Activated T-helper 2 cell treated with anti-CD3 and anti-CD28 coated beads, Interferon-gamma antibody, Interleukin-2, Interleukin-4, amounts not matched to agents 10 μg/mL and 5 μg/mL and 100 μg/mL, durations not matched to agents 14 hours and 24 hours and 36 hours (primary cell): ENCODE measurements at places on chromosomes 6 and 20.

GRCh38 chr20:31674895-31675827 lies 37.4 kb downstream of the COX4I2 start:
- DNase-seq: peak; percentile 62

DNA sequence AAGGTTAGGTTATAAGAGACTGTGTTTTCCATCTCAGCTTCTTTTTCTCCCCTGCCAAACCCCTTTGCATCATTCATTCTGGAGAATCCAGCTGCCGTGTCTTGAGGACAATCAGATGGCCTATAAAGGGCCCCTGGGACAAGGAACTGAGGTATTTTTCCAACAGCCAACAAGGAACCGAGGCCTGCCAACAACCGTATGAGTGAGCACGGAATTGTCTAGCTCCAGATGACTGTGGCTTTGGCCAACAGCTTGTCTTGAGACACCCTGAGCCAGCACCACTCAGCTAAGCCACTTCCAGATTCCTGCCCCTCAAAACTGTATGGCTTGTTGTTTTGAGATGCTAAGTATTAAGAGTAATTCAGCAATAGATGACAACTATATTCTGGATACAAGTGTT lies 433.7 kb upstream of the HSF2 start:
- DNase-seq: no peak

DNA sequence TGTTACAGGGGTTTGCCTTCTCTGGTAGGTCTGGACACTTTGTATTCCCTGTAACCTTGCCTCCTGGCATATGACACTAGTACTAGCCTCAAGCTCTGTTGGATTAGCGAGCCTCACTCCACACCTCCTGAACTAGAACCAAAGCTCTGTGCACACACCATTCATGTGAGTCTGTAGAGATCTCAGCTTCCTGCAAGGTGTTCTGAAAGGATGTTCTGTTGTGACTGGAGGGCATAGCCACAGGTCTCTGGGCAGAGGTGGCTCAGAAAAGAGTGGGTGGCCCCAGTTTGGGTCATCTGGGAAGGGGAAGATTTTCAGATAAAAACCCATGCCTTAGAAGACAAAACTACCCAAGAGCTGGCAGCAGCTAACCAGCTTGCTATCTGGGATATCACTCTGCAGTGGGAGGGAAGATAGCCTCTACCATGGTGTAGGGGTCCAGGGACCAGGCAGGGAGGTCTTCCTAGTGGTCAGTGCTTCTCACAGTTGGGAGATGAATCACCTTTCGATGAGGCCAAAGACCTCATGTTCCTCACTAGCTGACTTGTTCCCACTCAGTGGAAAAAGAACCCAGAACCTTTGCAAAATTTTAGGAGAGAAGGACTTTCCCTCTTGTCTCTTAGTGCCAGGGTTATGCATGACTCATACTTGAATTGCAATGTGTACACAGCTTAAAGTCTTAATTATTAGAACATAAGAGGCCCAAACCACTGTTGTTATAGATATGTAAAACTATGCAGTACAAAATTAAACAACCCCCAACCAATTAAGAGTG lies 41.4 kb downstream of the HLA-F start:
- DNase-seq: no peak

- DNase-seq: no peak
Measured at GRCh38 chr20:40591536-40591935, 97.5 kb downstream of the MAFB start.

GRCh38 chr6:40755046-40755681 lies 168.0 kb upstream of the LRFN2 start:
- no peak for DNase-seq

GRCh38 chr6:32703347-32703746 lies 36.9 kb upstream of the HLA-DQB1 start:
- no peak for DNase-seq

DNA sequence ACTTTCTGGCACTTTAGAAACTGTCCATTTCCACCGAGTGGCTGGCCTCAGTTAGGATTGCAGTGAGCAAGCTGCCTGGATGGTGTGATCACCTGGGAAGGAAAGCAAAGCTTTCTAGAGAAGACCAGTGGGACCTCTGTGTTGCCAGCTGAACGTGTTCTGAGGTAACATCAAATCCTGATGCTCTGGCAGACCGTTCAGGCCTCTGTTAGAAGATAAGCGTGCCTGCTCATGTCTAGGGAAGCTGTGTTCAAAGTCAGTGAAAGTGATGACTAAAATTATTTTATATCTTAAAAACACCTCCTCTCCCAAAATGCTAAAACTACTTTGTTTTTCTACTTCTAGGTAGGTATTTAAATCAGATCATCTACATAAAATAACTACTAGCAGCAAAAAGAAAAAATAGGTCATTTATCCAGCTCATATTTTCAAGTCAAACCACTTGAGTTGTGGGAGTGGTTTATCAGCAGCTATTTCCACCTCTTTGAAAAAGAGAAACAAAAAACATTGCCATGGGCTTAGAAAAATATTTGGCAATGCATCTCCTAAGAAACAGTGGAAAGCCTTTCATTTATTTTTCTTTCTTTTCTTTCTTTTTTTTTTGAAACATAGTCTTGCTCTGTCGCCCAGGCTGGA lies 54.8 kb downstream of the CEP43 start:
- DNase-seq: no peak

DNA sequence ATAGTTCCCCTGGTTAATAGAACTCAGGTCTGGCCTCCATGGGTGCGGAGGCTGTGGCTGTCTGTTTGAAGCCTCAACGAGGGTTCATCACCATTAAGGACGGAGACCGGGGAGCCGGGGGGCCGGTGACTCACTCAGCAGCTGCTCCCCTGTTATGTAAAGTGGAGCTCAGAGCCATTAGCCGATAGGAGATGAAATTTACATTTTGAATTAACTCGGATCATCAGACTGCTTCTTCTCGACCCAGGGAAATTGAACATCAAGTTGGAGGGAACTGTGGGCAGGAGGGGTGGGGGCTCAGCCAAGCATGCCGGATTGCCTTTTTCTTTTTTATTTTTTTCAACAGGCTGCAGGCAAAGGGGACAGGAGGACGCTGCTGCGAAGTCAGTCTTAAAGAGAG lies 12.3 kb downstream of the PCK1 start:
- no peak for DNase-seq

- no peak for DNase-seq
Measured at GRCh38 chr6:90406142-90406794, 109.6 kb upstream of the BACH2 start.

DNA sequence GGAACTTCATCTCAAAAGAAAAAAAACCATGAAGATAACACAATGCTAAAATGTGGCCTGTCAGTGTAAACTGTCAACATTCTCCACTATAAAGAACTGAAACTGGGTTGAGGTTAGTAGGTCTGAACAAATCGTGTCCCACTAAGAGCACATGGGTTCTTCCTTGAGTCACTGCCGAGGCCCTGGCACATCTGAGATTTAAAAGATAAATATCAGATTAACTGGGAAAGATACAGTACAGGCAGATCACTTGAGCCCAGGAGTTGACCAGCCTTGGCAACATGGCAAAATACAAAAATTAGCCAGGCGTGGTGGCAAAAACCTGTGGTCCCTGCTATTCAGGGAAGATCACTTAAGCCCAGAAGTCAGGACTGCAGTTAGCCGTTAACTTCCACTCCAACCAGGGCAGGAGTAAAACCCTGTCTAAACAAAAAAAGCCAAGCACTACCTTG lies 5.6 kb downstream of the EEF1A1 start:
- DNase-seq: no peak

- no peak for DNase-seq
Measured at GRCh38 chr6:14934013-14934412, 311.9 kb upstream of the JARID2 start.

- no peak for DNase-seq
Measured at GRCh38 chr20:23609486-23610109, 3.9 kb upstream of the CST9 start.
